ENCODE measurements at places on chromosomes 4 and X.

GRCh38 chrX:128458888-128459287 lies 406.7 kb upstream of the ACTRT1 start:
- no peak for DNase-seq

DNA sequence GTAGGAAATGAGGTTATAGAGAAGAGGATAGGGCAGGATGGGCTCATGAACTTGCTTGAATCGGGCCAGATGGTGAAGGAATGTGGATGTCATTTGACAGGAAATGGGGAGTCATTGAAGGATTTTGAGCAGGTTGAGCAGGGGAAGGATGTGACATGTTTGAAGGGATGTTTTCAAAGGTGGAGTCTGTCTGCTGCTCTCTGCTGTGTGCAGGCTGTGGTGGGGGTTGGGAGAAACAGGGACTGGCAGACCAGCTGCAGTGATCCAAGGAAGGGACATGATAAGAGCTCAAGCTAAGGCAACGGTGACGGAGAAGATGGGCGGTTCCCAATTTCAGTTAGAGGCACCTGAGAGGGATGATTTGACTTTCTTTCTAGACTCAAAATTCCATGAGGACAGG lies 14.0 kb upstream of the XPNPEP2 start:
- DNase-seq = no peak

DNA sequence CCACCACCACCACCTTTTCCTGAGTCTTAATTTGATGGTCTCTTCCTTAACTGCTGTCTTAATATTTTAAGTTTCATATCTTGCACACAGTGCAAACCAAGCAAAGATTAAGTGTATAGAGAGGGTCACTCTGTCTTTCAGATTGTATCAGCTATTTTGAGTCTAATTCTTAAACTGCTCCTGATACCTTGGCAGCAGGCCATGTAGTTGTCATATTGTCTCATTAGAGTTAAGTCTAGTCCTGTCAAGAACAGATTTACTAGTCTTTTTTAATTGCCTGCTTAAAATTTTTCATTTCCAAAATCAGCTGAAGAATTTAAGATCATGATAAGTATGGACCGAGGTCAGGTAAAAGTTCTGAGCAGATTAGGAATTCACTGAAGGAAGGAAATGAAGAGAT lies 51.5 kb downstream of the FHIP1A start:
- no peak for DNase-seq

- DNase-seq = no peak
Measured at GRCh38 chrX:109187473-109188168, 294.3 kb downstream of the GUCY2F start.

DNA sequence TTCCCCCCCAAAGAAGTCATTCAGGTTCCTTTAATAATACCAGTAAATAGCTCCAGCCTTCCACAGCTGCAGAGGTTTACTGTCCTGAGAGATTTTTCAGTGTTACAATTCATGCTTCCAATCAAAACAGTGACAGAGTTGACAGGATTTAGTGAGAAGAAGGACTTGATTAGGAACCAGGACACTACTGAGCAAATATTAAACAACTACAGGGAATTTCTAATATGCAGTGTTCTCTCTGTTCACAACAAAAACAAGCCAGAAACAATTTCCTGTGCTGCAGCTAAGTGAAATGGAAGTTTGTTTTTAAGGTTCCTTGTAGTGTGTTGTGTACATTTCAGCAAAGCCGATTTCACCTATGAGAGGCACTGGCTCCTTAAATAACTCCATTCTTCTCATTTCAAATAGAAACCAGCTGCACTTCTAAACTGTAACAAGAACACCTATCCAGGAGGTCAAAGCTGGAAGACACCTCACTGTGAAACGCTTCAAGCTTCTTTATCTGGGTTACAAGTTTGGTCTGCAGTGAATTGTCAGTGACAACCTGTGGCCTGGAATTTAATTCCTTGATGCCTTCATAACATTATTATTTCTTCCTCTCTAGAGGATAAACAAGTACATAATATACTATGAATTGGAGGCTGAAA lies 149.3 kb downstream of the RASL11B start:
- DNase-seq = no peak

GRCh38 chr4:181216501-181216900 lies 1026.7 kb upstream of the TENM3 start:
- DNase-seq = no peak

GRCh38 chr4:10173037-10173753 lies 56.6 kb upstream of the WDR1 start:
- no peak for DNase-seq

DNA sequence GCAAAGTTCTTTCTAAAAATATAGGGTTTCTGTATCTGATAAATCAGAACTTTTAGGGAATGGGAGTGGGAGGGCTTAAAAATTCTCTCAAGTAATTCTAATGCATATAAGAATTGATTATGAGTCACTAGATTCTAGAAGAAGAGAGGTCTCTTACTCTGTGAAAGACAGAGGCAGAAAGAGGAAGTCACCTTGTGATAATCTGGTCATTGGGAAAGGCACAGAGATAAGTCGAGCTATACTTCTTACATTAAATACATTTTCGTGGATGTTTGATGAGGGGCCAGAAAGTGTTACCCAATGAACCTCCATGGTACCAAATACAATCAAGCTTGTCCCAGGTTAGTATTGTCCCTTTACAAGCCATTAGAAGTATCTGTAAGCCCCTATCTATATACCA lies 134.4 kb downstream of the MAD2L1 start:
- DNase-seq = no peak

GRCh38 chr4:73855406-73855805 lies 2.3 kb downstream of the PF4V1 start:
- no peak for DNase-seq

GRCh38 chrX:152960115-152960514 lies 33.8 kb downstream of the PNMA5 start:
- DNase-seq = no peak

- DNase-seq = no peak
Measured at GRCh38 chr4:64495946-64496345, 86.7 kb upstream of the TECRL start.

GRCh38 chr4:152778656-152779512 lies 646 bp downstream of the TIGD4 start:
- DNase-seq = no peak

- DNase-seq = no peak
Measured at GRCh38 chr4:183797445-183798300, 107.4 kb upstream of the STOX2 start.

DNA sequence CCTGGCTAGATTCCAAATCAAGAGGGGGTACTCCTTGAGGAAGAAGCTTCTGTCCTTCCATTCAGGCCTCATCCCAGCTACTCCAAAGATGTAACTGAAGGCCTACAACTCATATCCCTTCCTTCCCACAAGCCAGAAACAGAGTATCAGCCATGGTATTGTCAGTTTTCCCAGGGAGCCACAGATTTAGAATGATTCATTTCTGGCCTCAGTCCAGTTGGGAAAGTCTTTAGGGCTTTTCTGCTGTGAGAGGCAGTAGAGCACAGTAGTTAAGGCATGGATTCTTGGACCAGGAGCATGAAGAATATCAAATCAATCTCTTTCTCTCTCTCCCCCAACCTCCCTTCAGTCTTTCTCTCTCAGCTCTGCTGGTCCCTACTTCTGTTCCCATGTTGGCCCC lies 505.0 kb downstream of the BCOR start:
- no peak for DNase-seq

DNA sequence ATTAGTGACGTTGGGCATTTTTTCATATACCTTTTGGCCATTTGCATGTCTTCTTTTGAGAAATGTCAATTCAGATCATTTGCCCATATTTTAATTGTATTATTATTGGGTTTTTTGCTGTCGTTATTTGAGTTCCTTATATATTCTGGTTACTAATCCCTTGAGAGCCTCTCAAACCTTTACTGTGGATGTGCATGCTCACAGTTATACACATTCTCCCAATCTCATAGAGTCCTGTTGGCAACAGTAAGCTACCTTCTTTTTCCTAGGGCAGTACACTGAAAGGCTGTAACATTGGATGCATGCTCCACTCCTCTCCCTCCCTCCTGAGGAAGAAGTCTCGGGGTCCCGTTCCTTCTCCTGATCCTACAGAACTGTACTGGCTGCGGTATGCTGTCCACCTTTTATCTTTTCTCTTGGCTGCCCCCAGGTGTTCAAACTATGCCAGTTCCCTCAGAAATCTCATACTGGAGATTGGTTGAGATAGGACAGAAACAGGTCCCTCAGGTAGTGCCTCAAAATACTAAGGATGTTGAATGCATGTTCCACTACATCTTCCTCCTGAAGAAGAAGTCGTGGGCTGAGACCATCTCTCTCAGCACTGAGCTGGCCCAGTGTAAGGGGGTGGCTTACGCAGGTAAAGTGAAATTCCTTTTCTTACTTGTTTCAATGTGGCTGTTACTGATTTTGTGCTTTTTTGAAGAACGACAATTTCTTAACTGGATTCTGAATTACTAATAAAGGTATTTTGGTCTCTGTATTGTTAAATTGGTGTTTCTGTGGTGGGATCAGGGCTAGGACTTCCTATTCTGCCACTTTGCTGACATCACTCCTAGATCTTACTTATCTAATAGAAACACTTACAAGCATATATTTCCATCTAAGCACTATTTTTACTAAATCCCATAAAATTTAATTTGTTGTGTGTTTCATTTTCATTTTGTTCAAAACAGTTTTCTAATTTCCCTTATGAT lies 145.4 kb upstream of the HUWE1 start:
- DNase-seq = no peak

DNA sequence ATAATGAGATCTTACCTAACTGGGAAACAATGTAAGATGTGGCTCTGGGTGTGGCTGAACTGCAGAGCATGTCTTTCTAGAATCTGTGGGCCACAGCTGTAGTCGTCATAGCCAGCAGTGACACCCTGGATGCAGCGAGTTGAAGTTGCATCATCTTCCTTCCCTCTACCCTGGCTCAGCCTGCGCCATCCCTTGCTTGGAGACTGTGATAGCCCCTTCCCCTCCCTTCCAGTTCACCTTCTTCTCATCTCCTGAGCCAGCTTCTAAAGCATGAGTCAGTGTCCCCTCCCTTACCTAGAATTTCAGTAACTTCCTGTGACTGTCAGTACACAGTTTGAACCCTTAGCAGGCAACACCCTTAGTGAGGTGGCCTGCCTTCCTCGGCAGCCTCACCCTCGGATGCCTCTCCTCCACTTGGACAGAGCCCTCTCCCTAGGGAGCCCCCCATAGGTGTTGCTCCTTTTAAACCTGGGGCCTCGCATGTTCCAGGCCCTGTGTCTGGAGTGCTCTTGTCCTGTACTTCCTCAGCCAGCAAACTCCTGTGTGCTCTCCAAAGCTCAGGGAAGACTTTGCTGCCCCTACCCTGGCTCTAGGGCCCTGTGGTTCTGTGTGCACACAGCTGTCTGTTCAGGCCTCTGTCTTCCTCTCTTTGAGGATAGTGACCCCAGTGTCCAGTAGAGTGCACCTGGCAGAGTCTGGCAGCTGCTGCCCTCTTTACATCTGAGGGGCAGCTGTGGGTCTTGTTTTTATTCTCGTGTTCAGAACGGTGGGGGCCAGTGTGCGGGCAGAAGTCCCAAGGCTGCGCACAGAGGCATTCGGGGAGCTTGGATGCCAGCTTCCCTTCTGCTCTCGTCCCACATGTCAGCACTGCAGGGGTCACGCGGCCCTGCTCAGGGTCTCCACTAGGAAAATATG lies 43.7 kb upstream of the TADA2B start:
- DNase-seq = no peak

DNA sequence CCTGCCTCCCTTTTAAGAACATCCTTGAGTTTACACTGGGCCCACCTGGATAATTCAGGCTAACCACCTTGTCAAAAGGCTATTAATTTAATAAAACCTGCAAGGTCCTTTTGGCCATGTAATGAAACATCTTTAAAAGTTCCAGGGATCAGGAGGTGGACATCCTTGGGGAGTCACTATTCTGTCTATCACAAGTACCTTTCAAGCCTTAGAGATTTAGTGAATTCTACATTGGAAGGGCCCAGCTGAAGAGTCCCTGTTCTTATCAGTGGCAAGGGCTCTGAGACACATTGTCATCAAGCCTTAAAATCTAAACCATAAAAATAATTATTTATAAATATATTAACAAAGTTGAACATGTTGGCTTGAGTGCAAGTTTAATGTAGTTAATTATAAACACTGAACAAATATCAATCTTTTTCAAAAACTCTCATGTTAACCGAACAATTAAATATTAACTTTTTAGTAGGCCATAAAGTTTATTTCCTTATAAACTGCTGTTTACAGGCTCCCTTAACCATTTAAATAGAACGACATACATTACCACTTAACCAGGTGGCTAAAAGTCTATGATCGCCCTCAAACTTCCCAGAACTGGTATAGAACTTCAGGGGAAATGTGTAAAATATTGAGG lies 104.4 kb upstream of the CBR4 start:
- no peak for DNase-seq

DNA sequence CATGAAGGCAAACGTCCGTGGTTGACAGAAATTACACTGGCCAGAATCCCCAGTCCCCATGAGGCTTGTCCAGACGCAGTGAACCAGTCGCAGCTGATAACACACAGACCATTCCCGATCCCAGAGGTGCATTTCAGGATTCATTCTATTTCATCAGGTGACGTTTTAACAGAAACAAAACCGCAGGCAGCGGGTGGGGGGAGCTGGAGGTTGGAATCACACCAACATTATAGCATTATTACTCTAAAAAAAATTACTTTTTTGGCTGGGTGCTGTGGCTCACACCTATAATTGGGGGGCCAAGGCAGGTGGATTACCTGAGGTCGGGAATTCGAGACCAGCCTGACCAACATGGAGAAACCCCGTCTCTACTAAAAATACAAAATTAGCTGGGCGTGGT lies 25.2 kb downstream of the NOP14 start:
- DNase-seq = no peak

- no peak for DNase-seq
Measured at GRCh38 chr4:112502871-112503270, 13.1 kb downstream of the NEUROG2 start.

- no peak for DNase-seq
Measured at GRCh38 chr4:38411092-38411491, 252.9 kb upstream of the KLF3 start.

GRCh38 chrX:155262970-155263754 lies 1.1 kb downstream of the RAB39B start:
- no peak for DNase-seq

- no peak for DNase-seq
Measured at GRCh38 chr4:111014537-111014936, 391.7 kb upstream of the PITX2 start.

GRCh38 chrX:150694738-150695410 lies 1.7 kb downstream of the MTMR1 start:
- DNase-seq = no peak

GRCh38 chr4:128571747-128572146 lies 237.8 kb upstream of the JADE1 start:
- DNase-seq = no peak

- DNase-seq = no peak
Measured at GRCh38 chrX:7690842-7691241, 152.1 kb upstream of the VCX start.

- no peak for DNase-seq
Measured at GRCh38 chrX:136584545-136584944, 52.5 kb downstream of the VGLL1 start.

GRCh38 chr4:81351654-81352445 lies 119.9 kb downstream of the RASGEF1B start:
- no peak for DNase-seq

- DNase-seq = no peak
Measured at GRCh38 chrX:106036716-106037115, 1.8 kb downstream of the SERPINA7 start.

Measured in cortex of kidney (tissue), 1 donor.